ENCODE measurements at places on chromosomes 1 and 21. TPM values are rescaled to one million over a fixed set of nuclear protein-coding genes. Genes with fewer than 3 reads are reported as not detected.

- no peaks in the 10 kb centered on the region for H3K27me3 ChIP-seq
- no peaks in the 10 kb centered on the region for H3K4me1 ChIP-seq
- DNase-seq: peak; percentile 96
- no peaks in the 10 kb centered on the region for H3K36me3 ChIP-seq
Measured at GRCh38 chr1:234125283-234125682, 220.8 kb downstream of the SLC35F3 start.

Gene SH3BGR
- total RNA-seq: 22.4 TPM

Gene GJA8
- not detected for total RNA-seq

DNA sequence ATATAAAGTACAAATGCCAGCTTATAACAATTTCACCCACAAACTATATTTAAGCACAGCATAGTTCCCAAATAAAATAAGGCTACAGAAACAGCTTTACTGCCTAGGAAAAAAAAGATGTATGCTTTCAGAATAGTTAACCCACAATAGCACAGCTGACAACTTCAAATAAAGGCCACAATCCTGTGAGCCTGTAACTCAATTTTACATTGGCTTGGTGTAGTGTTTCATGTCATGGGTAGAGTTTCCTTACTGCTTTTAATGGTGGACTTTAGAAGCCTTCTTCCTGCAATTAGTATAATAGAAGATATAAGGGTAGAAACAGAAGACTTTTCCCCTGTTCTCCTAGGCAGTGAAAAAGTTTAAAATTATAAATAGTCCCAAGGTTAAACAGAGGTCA, 44.3 kb upstream of the ZC3H11B start:
- no peak for DNase-seq
- H3K4me1 ChIP-seq: no peaks in the 10 kb centered on the region
- H3K27ac ChIP-seq: no peak overlapping the region
- H3K36me3 ChIP-seq: no peaks in the 10 kb centered on the region

- no peak overlapping the region for H3K4me3 ChIP-seq
- peaks cover 100% of the 10 kb centered on the region for H3K36me3 ChIP-seq
- H3K27me3 ChIP-seq: no peaks in the 10 kb centered on the region
Measured at GRCh38 chr1:77958391-77958790, 20.5 kb downstream of the FUBP1 start.

DNA sequence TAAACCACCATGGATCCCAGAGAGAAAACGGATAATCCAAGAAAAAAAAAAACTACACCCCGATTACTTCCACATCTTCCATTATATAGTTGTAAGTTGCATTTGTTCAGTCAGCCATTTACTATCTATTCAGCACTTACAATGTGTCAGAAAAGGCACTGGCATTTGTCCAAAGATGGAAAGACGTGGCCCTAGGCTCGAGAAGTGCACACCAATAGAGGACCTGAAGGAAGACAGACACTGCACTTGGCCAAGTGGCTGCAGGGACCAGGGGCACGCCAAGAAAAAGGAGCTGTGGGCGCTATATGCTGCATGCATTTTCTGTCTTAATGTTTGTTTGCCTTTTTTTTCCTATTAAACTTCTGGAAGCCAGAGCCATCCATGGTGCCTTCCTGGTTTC, 45.2 kb upstream of the LYST start:
- no peak overlapping the region for H3K4me3 ChIP-seq
- H3K27me3 ChIP-seq: no peaks in the 10 kb centered on the region
- H3K4me1 ChIP-seq: no peaks in the 10 kb centered on the region
- no peak for DNase-seq
- H3K36me3 ChIP-seq: no peaks in the 10 kb centered on the region

Gene TRPM2
- 12.5 TPM for total RNA-seq

Gene CASQ1
- 0.56 TPM for total RNA-seq

Gene HSD3B1
- total RNA-seq: not detected

Gene DEPDC1
- total RNA-seq: 22.4 TPM

DNA sequence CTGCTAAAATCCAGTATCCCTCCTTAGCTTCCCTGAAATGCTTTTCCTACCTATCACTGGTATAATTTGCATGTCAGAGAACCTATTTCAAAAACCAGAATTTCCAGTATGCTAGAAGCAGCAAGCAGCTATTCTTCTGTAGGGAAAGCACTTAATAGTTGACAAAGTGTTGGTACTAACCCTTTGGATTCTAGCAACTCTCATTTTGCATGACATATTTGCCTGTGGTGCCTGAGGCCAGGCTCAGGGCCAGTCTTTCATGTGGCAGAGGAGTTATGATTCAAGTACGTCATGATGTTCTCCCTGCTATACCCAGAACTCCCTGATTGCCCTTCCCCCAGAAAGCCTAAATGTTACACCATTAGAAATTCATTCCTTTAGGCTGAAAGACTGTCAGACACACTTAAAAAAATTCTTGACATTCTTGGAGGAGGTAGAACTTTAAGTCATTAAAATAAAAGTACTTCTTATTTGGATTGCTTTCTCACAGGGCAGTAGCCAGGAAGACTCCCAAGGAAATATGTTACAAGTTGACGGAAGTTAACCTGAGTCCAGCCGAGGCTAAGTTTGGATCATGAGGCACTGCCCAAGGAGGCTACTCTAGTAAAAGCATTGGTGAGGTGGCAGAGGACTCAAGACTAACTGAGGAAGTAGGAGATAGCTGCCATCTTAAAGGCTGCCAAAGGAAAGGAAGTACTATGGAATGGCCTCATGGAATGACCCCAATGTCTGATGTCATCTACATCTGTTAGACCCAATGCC, 298.4 kb upstream of the SPAG17 start:
- no peak overlapping the region for H3K27ac ChIP-seq
- DNase-seq: peak; percentile 55
- no peak overlapping the region for H3K4me3 ChIP-seq
- H3K4me1 ChIP-seq: no peaks in the 10 kb centered on the region

Gene TMEM269
- total RNA-seq: 0.20 TPM

GRCh38 chr1:246791303-246791918, 67.2 kb downstream of the SCCPDH start:
- H3K27me3 ChIP-seq: no peaks in the 10 kb centered on the region
- no peak overlapping the region for H3K4me3 ChIP-seq
- no peaks in the 10 kb centered on the region for H3K36me3 ChIP-seq
- DNase-seq: no peak
- H3K4me1 ChIP-seq: no peaks in the 10 kb centered on the region

DNA sequence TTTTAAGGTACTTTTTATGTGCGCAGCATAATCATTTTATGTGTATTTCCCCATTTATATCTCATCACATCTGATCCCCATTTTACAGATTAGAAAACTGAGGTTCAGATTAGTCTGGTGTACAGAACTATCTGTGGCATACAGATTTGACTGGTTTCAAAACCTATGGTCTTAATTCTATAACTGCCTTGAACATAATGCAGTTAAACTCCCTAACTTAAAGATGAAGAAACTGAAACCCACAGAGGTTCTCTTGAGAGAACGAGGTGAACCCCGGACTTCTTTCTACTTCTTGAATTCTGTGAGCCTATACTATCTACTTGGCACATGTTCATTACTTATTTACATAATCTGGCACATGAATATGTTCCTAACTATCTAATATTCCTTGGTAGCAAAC, 479.1 kb downstream of the AGBL4 start:
- no peaks in the 10 kb centered on the region for H3K27me3 ChIP-seq
- H3K4me1 ChIP-seq: no peaks in the 10 kb centered on the region
- H3K4me3 ChIP-seq: no peak overlapping the region
- no peaks in the 10 kb centered on the region for H3K36me3 ChIP-seq

DNA sequence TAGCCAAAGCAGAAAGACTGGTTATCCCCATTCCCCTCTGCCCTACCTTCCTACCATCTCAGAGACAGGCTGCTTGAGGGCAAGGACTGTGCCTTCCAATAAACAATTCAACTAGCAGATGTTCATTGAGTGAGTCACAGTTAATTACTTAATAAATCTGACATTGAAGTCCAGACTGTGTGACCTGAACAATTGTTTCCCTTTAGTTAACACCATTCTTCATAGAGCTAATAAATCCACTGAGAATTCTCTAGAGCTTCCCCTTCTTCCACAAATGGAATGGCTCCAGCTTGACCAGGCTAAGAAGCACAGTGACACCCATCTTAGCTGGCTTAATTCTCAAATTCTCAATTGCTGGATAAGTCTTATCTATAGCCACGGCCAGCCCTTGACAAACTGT, 61.9 kb upstream of the GJA5 start:
- no peaks in the 10 kb centered on the region for H3K36me3 ChIP-seq
- peaks cover 79% of the 10 kb centered on the region for H3K27me3 ChIP-seq
- no peak overlapping the region for H3K27ac ChIP-seq
- DNase-seq: peak; percentile 8
- H3K4me1 ChIP-seq: peaks cover 8% of the 10 kb centered on the region

- no peak overlapping the region for H3K27ac ChIP-seq
- DNase-seq: no peak
- H3K36me3 ChIP-seq: no peaks in the 10 kb centered on the region
- no peak overlapping the region for H3K4me3 ChIP-seq
Measured at GRCh38 chr1:180572760-180573159, 14.0 kb downstream of the OVAAL start.

DNA sequence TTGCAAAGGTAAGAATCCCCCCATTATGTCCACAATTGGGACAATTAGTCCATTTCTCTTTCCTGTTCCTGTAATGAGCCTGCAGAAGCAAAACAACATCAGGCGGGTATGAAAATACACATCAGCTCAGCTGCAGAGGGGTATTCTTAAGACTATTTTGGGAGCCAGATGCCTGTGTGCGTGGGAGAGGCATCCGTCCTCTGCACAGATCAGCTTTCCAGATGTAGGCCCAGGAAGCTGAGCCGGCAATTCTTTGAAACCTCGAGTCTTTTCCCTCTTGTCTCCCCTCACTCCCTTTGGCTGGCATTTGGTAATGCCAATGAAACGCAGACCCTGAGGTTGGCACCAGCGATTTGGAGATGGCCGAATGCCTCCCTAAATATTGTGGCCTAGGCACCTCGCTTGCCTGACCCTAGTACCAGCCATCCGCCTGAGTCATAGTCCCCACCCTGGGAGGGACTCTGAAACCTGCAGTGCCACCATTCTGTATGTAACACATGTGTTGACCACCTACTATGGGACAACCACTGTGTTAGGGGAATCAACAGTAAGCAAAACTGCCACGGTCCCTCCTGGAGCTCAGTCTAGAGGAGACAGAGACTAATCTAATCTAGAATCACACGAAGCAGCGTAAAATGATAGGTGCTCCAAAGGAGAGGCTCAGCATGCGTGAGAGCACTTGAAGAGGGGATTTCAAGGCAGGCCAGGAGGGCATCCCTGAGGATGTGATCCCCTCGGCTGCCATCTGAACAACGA, 603.0 kb downstream of the MATN1 start:
- DNase-seq: no peak
- H3K4me3 ChIP-seq: no peak overlapping the region
- peaks cover 6% of the 10 kb centered on the region for H3K27me3 ChIP-seq
- no peaks in the 10 kb centered on the region for H3K36me3 ChIP-seq
- no peak overlapping the region for H3K27ac ChIP-seq
- H3K4me1 ChIP-seq: peaks cover 13% of the 10 kb centered on the region

DNA sequence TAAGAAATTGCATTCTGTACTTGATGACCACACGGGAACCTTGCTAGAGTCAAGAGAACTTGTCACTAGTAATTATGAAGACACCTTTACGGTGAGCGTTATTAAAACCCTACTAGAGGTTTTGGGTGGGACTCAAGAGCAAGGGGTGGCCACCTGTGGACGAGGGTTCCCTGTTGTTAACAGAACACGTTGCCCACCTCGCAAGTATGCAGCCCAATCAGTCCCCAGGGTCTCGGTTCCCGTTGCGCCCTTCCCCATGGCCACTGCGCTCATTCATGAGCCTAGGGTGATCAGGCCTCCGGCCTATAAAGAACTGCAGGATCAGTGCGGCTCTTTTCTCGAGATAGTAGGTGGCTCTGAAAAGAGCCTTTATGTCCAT, 30.2 kb upstream of the RNF187 start:
- H3K27me3 ChIP-seq: peaks cover 4% of the 10 kb centered on the region
- H3K27ac ChIP-seq: peak overlapping the region; percentile 89
- peak overlapping the region; percentile 90 for H3K4me3 ChIP-seq
- no peak for DNase-seq

Gene PLPPR4
- not detected for total RNA-seq

Measured in endodermal cell (in vitro differentiated cells).